Upper lobe of right lung (tissue), 1 donor: ENCODE measurements at places on chromosomes 7 and 10. TPM values are rescaled to one million over a fixed set of nuclear protein-coding genes. Genes with fewer than 3 reads are reported as not detected.

Gene DNAH11
- 3.4 TPM for total RNA-seq

Gene PANK1
- total RNA-seq = 8.0 TPM

Gene PTPN20
- total RNA-seq = 2.6 TPM

Gene NANOS1
- 2.9 TPM for total RNA-seq
